AG04449 (cell line): ENCODE measurements at places on chromosomes 7 and 10.

GRCh38 chr7:154177584-154177983 lies 125.4 kb downstream of the DPP6 start:
- DNase-seq: no peak

DNA sequence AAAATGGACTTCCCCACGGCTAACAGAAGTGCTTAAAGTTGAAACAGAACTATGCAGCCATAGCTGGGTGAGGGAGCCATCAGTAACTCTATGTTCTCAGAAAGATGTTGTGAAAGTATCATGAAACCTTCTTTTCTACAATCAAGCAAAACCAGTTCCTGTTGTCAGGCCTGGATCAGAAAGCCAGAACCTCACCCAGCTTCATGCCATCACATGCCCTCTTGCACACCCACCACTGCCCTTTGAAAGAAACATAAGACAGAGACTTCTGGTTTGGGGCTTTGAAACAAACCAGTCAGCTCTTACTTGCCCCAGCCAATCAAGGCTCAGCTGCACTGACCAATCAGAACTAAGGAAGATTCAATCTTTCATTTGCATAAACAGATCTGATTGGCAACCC lies 230.8 kb upstream of the FERD3L start:
- DNase-seq: no peak

- no peak for DNase-seq
Measured at GRCh38 chr7:88306590-88307048, at the start of gene STEAP4. Gene STEAP4 (minus strand): TSS chr7:88306894. CDS start chr7:88284269, 22,625 bp downstream.

- no peak for DNase-seq
Measured at GRCh38 chr7:98251231-98251600, 816 bp downstream of the TECPR1 start.

DNA sequence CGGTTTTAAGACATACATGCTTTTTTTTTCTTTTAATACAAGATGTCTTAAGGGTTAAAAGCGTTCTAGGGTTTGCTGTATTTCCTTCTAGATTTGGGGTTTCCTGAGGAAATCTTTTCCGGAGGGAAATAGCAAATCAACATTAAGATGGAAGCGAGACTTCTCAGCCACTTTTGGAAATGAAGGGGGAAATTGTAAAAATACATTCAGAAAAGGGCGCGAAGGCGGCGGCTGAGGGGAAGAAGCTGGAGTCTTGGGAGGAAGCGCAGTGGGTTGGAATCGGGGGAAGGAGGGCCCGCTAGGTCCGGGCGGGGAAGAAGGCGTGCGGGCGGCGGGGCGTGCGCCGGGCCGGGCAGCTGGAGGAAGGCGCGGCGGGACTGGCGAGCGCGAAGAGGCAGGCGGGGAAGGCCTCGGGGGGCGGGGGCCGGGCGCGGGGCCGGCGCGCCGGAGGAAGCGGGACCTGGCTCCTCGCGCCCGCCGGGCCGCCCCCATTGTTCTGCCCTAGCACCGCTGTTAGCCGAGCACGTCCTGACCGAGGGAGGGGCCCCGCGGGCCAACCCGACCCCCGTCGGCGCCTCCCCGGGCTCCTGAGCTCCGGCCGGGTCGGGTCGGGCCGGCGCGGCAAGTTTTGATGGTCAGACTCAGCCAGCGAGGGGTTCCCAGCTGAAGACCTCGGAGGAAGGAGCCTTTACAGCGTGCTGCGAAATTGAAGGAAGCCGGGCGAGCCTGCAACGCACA lies 1.5 kb upstream of the SKIDA1 start:
- DNase-seq: no peak

GRCh38 chr7:51374936-51375335 lies 58.3 kb upstream of the COBL start:
- DNase-seq: no peak

- no peak for DNase-seq
Measured at GRCh38 chr7:101377189-101377736, 14.6 kb downstream of the COL26A1 start.

- DNase-seq: peak; percentile 61
Measured at GRCh38 chr7:25122373-25122772, 2.7 kb downstream of the CYCS start.

DNA sequence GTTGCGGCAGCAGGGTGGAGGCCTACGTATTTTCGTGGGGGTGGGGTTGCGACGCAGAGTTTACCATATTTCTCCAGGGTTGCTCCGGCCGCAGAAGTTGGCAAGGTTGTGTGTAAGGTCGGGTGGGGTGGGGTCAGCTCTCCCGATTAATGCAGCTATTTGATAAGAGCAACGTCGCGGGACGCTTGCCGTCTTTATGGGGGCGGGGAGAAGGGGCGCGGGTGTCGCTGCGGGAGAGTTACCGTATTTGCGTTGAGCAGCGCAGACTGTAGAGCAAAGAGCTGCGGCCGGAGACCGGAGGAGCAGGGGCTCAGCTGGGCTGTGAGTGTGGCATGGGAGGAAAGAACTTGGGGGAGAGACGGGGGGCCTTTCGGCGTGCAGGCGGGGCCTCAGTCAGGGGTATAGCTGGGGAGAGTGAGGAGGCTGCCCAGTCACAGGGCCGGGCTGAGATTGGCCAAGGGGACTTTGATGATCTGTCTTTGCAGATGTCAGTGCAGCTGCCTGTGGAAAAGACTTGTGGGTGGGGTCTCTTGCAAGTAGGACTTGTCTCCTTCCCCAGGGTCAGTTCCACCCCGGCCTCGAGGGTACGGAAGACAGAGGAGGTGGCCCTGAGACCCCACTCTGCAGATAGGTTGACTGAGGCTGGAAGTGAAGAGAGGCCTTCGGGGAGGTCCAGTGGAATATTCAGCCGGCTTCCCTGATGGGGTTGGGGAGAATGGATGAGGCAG lies 26.6 kb downstream of the ZNF775 start:
- no peak for DNase-seq

- DNase-seq: no peak
Measured at GRCh38 chr10:73338801-73339368, 19.8 kb downstream of the CFAP70 start.

GRCh38 chr10:43237631-43238446 lies 29.0 kb downstream of the RASGEF1A start:
- no peak for DNase-seq

GRCh38 chr7:157309988-157310668 lies 26.7 kb upstream of the DNAJB6 start:
- DNase-seq: peak; percentile 88

- no peak for DNase-seq
Measured at GRCh38 chr7:47669178-47669891, 87.4 kb upstream of the TNS3 start.

DNA sequence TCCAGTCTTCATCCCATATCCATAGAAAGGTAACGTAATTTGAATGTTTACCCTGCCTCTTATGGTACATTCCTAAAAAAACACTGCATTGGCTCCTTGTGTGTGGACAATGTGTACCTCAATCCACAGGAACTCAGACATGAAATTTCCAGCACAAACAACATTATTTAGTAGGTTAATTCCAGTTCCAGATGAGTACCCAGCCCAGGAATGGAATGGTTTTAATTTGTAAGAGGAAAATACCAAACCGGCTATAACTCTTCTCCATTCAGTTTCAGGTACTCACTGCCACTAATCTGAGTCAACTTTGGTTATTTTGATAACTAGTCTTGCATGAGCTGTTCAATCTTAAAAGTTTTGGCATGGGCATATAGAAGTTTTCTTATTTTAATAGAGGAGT lies 39.0 kb downstream of the TFPI2 start:
- DNase-seq: no peak

DNA sequence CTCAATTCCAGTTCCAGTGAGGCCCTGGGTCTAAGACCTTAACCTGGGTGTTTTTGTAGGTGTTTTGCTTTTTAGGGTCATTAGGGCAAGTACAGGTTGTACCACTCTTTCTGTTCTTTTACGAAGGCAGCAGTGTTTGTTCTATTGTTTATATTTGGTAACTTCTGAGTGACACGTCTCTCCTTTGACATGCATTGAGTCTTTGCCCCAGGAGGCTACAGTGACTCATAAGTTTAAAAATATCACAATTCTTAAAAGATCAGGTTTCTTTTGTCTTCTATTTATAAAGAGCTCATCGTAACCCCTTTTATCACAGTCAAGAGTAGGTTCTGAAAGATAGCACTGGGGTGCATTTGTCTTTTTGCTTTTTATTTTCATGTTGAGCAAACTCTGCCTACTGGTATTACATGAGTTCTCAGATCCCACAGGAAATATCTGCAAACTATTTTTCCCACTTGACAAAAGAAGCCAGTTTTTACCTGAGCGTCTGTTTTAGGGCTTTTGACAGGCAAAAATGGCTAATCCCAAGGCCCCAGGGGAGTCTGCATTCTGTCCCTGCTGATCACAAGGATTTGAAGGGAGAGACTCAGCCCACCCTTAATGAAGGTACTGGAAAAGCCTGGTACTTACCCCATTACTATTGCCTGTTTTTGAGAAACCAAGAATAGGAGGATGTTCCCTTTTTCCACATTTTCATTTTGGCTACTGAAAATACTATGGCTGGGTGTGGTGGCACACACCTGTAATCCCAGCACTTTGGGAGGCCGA lies 7.9 kb downstream of the NUDT13 start:
- DNase-seq: no peak

GRCh38 chr10:44413416-44413815 lies 28.5 kb upstream of the CXCL12 start:
- DNase-seq: no peak

GRCh38 chr10:14665865-14666857 lies 108.5 kb downstream of the FAM107B start:
- DNase-seq: no peak
